ENCODE measurements at places on chromosomes 7 and 10. TPM values are rescaled to one million over a fixed set of nuclear protein-coding genes. Genes with fewer than 3 reads are reported as not detected.

NKX6-2 gene
- not detected for total RNA-seq

PDE6C gene
- total RNA-seq: not detected

SLC16A12 gene
- total RNA-seq: 8.4 TPM

TASOR2 gene
- 59.6 TPM for total RNA-seq

GPAM gene
- total RNA-seq: 10.0 TPM

TUBB8 gene
- total RNA-seq: not detected

TUBAL3 gene
- total RNA-seq: not detected

BAMBI gene
- 6.8 TPM for total RNA-seq

VWA2 gene
- total RNA-seq: not detected

PMS2 gene
- 26.3 TPM for total RNA-seq

MLXIPL gene
- total RNA-seq: not detected

GOLGA7B gene
- not detected for total RNA-seq

ATG9B gene
- total RNA-seq: 0.11 TPM

ACTL6B gene
- total RNA-seq: not detected

PPP1R17 gene
- not detected for total RNA-seq

MYH16 gene
- not detected for total RNA-seq

TIAL1 gene
- total RNA-seq: 125 TPM

ZNF33A gene
- total RNA-seq: 22.7 TPM

GIMAP7 gene
- not detected for total RNA-seq

CCDC146 gene
- total RNA-seq: 5.1 TPM

GRCh38 chr10:132939957-132940790 lies 2.2 kb downstream of the CFAP46 start:
- H3K4me1 ChIP-seq: peaks cover 2% of the 10 kb centered on the region
- no peaks in the 10 kb centered on the region for H3K36me3 ChIP-seq
- H3K4me3 ChIP-seq: no peak overlapping the region

- H3K27ac ChIP-seq: no peak overlapping the region
- no peak for DNase-seq
These were observed 1076.7 kb upstream of the SORCS1 start for GRCh38 chr10:108241166-108241565.

- no peak for DNase-seq
- no peaks in the 10 kb centered on the region for H3K36me3 ChIP-seq
- no peak overlapping the region for H3K4me3 ChIP-seq
- H3K4me1 ChIP-seq: peaks cover 11% of the 10 kb centered on the region
- peaks cover 68% of the 10 kb centered on the region for H3K27me3 ChIP-seq
These were observed 515.7 kb downstream of the RPS24 start for GRCh38 chr10:78549140-78549935.

- H3K27me3 ChIP-seq: no peaks in the 10 kb centered on the region
- no peak overlapping the region for H3K4me3 ChIP-seq
- no peaks in the 10 kb centered on the region for H3K4me1 ChIP-seq
- no peak overlapping the region for H3K27ac ChIP-seq
- no peaks in the 10 kb centered on the region for H3K36me3 ChIP-seq
These were observed 6.5 kb downstream of the MGAM start for GRCh38 chr7:142002179-142002578.

DNA sequence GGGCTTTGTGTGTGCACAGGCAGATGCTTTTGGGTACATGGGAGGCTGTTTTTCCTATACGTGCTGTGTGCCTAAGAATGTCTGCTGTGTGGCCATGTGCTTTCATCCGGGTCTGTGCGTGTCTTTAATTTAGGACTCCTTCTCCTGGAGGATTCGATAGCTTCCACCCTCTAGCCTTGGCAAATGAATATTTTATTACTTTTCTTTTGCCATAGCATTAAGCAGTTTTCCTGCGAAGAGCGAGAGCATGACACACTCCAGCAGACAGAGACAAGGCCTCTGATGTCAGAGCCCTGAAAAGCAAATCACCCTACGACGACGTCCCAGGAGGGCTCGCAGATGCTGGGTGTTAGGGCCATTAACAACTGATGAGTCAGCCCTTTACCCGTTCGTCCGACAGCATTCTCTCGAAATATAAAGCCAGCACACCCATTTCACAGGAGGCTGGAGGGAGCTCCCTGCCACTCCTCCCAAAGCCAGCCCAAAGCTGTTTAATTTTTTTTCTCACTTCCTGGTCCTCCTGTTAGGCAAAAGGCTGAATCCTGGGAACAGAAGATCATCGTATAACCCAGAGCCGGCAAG lies 311.3 kb upstream of the ZMIZ1 start:
- DNase-seq: no peak
- peaks cover 2% of the 10 kb centered on the region for H3K36me3 ChIP-seq
- H3K27ac ChIP-seq: peak overlapping the region; percentile 91
- peaks cover 38% of the 10 kb centered on the region for H3K4me1 ChIP-seq
- no peak overlapping the region for H3K4me3 ChIP-seq

GRCh38 chr10:34699904-34700517 lies 115.1 kb downstream of the PARD3 start:
- peaks cover 71% of the 10 kb centered on the region for H3K4me1 ChIP-seq
- no peaks in the 10 kb centered on the region for H3K27me3 ChIP-seq
- H3K4me3 ChIP-seq: no peak overlapping the region
- peak overlapping the region; percentile 36 for H3K27ac ChIP-seq
- H3K36me3 ChIP-seq: no peaks in the 10 kb centered on the region
- no peak for DNase-seq

GRCh38 chr10:43069211-43069515 lies 7.7 kb upstream of the RET start:
- peaks cover 9% of the 10 kb centered on the region for H3K27me3 ChIP-seq
- no peak overlapping the region for H3K4me3 ChIP-seq
- no peak overlapping the region for H3K27ac ChIP-seq
- H3K36me3 ChIP-seq: no peaks in the 10 kb centered on the region

DNA sequence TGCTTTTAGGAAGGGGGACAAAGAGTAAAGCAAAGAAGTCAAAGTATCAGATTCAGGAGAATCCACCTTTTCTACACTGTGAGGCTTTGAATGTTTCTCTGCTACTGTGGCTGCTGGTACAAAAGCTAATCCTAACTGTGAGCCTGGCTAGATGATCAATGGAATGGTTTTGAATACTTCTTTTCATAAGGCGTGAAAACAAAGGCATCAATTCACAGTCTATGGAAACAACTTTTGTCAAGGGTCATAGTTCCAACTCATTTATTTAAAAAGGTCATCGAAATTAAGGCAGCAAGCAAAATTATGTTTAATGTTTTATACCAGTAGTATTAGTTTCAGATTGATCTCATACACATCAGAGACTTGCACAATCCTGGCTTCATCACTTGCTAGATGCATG lies 118.1 kb downstream of the CTTNBP2 start:
- no peak for DNase-seq
- no peak overlapping the region for H3K27ac ChIP-seq
- H3K27me3 ChIP-seq: no peaks in the 10 kb centered on the region
- H3K4me3 ChIP-seq: no peak overlapping the region

GRCh38 chr10:133023216-133023843 lies 64.4 kb upstream of the ADGRA1 start:
- no peak for DNase-seq
- no peak overlapping the region for H3K27ac ChIP-seq
- no peaks in the 10 kb centered on the region for H3K27me3 ChIP-seq
- no peak overlapping the region for H3K4me3 ChIP-seq
- H3K4me1 ChIP-seq: no peaks in the 10 kb centered on the region

GRCh38 chr7:73512018-73512780 lies 9.9 kb downstream of the BAZ1B start:
- no peak for DNase-seq
- H3K4me1 ChIP-seq: peaks cover 42% of the 10 kb centered on the region
- peak overlapping the region; percentile 91 for H3K27ac ChIP-seq
- no peaks in the 10 kb centered on the region for H3K27me3 ChIP-seq

DNA sequence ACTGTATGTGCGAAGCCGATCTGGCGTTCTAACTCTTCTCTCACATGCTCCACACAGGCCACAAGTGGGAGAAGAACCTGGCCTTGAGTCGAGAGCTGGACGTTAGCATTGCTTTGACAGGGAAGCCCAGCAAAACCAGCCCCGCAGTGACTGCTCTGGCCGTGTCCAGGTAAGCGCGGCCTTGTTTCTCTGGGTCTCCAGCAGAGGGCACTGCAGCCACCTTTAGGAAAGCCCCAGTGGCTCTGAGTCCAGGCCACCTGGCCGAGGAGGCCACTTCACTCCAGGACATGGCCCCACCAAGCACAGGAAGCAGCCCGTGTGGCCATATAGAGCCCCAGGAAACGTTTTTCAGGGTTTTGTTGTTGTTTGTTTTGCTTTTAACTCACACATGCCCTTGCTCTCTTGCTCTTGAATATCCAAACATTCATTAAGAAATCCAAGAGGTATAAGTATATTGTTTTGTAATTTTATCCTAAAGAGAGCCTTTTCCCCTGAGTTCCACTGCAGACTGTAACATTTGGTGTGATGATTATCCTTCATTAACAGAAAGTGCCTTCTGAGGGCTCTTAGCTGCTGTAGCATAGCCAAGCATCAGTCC lies 41.8 kb upstream of the LRRC18 start:
- H3K36me3 ChIP-seq: no peaks in the 10 kb centered on the region
- DNase-seq: no peak
- H3K27ac ChIP-seq: no peak overlapping the region

GRCh38 chr7:106177738-106178592 lies 65.9 kb upstream of the SYPL1 start:
- peaks cover 29% of the 10 kb centered on the region for H3K27me3 ChIP-seq
- peaks cover 22% of the 10 kb centered on the region for H3K4me1 ChIP-seq
- H3K4me3 ChIP-seq: no peak overlapping the region
- DNase-seq: no peak

DNA sequence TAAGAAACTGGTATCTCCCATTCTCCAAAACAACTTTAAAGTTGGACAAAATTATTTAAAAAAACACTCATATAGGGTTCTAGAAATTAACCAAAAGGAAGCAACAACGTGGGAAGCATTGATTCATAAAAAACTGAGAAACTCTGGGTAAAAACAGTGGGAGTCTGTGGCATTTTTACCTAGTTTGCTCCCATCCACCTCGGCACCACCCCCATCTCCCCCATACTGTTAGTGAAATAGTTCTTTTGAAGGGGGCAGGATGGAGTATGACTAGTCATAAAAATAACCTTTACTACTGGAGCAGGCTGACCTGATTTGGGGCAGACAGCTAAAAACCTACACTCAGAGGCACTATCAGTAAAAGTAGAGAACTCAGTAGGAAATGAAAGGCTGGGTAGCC lies 123.2 kb downstream of the AVL9 start:
- H3K4me3 ChIP-seq: no peak overlapping the region
- no peak overlapping the region for H3K27ac ChIP-seq
- peaks cover 11% of the 10 kb centered on the region for H3K36me3 ChIP-seq
- no peak for DNase-seq
- H3K4me1 ChIP-seq: peaks cover 11% of the 10 kb centered on the region
- no peaks in the 10 kb centered on the region for H3K27me3 ChIP-seq

- H3K27ac ChIP-seq: no peak overlapping the region
- H3K4me1 ChIP-seq: peaks cover 36% of the 10 kb centered on the region
- H3K36me3 ChIP-seq: no peaks in the 10 kb centered on the region
- H3K4me3 ChIP-seq: no peak overlapping the region
- H3K27me3 ChIP-seq: no peaks in the 10 kb centered on the region
These were observed 86.5 kb upstream of the TMEM72 start for GRCh38 chr10:44824607-44825006.

DNA sequence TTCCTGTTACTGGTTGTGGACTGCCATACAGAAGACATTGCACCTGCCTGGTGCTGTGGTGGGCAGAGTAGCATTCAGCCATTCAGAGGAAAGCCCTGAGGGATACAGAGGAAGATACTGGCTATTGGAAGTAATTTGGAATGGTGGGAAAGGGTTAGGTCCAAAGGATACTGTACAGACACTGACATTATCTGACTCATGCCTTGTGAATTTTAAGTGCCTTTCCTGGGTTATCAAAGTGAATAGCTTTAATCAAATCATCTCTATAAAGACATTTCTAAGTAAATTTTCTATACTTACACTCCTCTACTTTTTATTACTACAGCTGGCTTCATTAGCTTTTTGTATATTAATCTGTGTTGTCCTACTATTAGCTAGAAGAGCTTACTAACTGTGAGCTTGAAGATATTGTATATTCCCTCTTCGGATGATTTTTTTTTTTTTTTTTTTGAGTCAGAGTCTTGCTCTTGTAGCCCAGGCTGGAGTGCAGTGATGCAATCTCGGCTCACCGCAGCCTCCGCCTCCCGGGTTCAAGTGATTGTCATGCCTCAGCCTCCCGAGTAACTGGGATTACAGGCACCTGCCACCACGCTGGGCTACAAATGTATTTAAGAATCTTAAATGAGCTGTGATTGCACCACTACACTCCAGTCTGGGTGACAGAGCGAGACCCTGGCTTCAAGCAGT lies 186.5 kb downstream of the ADK start:
- no peaks in the 10 kb centered on the region for H3K27me3 ChIP-seq
- H3K4me3 ChIP-seq: no peak overlapping the region
- H3K4me1 ChIP-seq: peaks cover 28% of the 10 kb centered on the region
- no peak for DNase-seq

DNA sequence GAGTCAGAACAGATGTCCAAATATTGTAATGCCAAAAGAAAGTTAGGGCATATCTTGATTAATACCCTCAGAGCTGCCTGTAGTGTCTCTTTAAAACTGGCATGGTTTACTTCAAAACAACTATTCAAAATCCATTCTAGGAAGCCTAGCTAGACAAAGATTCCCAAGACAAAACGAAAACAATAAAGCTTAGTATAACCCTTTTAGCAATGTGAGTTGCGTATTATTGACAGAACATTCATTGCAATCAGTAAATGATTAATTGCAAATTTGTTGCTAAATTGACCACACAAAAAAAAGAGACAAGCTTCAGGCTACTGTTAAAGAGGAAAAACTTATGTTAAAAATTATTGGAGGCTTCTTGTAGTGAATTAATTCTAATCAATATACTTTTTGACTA lies 406.9 kb downstream of the DGKB start:
- H3K4me3 ChIP-seq: no peak overlapping the region
- H3K27ac ChIP-seq: no peak overlapping the region
- H3K4me1 ChIP-seq: no peaks in the 10 kb centered on the region
- no peaks in the 10 kb centered on the region for H3K36me3 ChIP-seq
